B cell (primary cell): ENCODE measurements at places on chromosomes 1 and 21.

DNA sequence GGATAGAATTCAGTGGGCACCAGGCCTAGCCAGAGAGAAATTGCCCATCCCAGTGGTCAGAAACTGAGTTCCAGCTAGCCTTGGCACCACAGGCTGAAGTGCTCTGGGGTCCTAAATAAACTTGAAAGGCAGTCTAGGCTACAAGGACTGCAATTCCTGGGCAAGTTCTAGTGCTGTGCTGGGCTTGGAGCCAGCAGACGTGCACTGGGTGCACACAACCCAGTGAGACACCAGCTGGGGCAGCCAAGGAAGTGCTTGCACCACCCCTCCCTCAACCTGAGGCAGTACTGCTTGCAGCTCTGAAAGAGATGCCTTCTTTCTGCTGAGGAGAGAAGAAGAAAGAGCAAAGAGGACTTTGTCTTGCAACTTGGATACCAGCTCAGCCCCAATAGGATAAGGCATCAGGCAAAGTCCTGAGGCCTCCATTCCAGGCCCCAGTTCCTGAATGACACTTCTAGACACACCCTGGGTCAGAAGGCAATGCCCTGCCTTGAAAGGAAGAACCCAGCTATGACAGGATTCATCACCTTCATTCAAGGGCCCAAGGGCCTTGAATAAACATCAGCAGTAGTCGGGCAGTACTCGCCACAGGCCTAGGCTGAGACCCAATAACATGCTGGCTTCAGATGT, 55.1 kb downstream of the OVGP1 start:
- DNase-seq, result no peak

GRCh38 chr1:14672005-14672404, 73.5 kb downstream of the KAZN start:
- no peak for DNase-seq

GRCh38 chr1:181898773-181899172, 162.7 kb downstream of the ZNF648 start:
- DNase-seq, result no peak

- DNase-seq, result no peak
Measured at GRCh38 chr21:42039470-42039901, 29.3 kb upstream of the ZBTB21 start.

DNA sequence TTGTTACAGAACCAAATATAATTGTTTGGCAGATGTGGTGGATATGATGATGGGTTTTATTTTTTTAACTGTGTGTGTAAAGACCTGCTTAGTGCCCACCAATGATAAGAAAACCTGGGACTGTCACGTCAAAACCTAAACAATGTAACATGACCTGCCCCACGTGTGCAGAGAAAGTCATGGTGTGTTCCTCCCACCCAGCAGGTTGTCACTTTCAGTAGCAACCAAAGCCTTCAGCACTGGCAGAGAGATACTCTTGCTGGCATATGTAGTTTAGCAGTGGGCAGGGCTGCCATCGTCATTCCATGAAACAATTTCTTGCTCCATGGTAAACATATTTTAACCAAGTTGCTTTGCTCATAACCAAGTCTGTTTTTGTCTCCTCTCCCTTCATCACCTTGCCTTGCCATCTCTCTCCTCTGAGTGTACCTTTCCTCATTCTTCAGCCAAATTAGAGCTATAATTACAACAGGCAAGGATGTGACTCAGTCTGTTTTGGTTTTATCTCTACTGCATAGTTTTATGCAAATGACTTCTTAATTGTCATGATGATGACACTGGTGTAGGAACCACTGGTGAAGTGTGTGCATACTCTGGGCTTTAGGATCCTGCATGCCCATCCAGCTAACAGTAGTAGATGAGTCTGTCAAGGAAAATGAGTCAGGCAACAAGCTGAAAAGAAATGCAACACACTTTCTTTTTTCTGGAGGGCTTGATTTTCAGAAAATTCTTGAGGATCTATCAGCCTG, 150.3 kb downstream of the EDEM3 start:
- no peak for DNase-seq

DNA sequence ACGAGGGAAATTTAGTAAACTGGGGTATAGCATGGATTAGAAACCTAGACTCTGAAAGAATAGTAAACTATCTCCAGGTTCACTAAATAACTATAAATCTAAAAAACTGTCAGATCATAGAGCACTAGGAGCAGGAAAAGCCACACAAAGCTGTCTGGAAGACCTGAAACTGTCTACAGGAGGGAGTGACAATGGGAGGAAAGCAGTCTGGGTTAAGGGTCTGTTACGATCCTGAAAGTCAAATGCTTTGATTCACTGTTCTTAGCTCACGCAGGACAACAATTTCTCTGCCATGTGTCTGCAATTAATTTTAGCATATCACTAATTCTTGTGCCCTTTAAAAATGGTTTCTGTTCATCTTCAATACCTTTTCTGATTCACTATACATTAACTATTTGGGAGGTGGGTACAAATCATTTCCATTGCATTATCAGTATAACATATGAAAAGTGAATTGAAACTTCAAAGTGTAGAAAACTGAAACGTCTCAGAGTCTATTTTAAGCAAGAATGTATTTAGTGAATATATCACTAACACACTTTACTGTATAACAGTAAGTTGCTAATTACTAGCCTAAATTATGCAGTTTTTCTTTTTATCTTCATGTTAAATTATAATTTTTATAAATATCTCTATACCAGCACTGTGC, 18.4 kb downstream of the CEP170 start:
- no peak for DNase-seq

DNA sequence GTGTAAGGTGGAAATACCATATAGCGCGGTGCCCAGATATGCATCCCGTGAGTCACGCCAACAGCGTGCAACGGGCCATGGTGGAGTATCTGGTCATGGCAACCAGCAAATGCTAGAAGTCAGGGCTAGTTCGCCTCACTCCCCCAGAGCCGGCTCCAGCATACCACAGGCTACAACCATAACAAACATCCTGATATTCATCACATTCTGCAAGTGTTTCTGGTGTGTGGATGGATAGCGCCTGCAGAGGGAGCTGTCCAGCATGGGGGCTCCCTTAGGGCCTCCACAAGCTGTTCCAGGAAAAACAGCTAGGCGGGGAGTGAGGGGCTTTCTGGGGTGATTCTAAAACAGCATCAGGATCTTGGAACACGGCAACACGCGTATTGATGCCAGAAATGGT, 6.8 kb downstream of the C1orf198 start:
- DNase-seq, result no peak

GRCh38 chr1:209241487-209241886, 342.0 kb upstream of the CAMK1G start:
- DNase-seq, result no peak

- DNase-seq, result no peak
Measured at GRCh38 chr1:15189692-15190370, 36.3 kb downstream of the TMEM51 start.

DNA sequence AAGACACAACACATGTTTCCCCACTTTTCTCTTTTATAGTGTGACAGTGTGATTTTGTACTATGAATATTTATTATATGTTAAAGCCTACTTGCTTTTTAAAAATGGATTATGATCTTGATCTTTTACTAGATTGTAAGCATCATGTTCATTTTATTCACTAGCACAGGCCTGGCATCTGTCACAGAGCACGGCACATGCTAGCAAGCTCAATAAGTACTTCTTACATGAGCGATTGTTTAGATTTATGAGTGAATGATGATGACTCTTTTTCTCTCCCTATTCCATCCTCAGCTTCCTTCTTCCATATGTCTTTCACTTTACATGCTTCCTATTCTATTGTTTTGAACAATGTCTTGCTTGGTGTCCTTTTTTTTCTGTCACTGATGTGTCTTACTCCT, 1454.1 kb downstream of the MRPL39 start:
- DNase-seq, result no peak

GRCh38 chr1:243831463-243831862, 18.6 kb downstream of the AKT3 start:
- no peak for DNase-seq

- DNase-seq, result no peak
Measured at GRCh38 chr1:42047508-42047880, 105.7 kb upstream of the GUCA2B start.

GRCh38 chr1:112444269-112444668, 48.3 kb downstream of the CTTNBP2NL start:
- DNase-seq, result no peak
